ENCODE measurements at places on chromosomes 5 and 9.

GRCh38 chr5:73380710-73381589 lies 67.6 kb downstream of the FOXD1 start:
- no peak for DNase-seq

DNA sequence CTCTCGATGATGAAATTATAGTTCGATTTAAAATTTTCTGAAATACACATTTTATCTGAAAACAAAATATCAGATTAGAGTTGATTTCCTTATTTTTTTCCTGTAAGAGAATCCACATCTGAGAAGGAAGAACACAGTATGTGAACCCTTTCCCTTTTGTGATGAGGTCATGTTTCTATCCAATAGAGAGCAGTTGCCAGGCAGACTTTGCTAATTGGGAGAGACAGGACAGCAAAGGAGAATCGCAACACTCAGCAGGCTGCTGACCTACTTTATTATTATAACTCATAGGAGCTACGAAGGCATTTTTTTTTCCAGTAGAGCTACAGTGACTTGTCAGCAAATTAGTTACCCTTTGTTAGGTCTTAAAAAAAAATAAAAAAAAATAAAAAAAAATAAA lies 242.1 kb downstream of the HCN1 start:
- no peak for DNase-seq

DNA sequence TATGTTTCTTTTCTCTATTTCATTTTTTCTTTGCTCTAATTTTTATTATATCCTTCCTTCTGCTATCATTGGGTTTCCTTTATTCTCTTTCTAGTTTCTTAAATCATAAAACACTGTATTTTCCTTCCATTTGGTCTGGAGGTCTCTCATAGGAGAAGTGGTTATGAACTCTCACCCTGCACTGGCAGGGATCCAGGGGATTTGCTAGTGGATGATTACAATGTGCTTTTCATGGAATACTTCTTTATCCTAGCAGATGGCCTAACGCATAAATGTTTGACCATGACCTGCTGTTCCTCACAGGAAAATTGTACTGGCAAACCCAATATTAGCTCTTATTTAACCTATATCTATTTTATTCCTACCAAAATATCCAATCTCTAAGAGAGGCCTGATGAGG lies 31.5 kb upstream of the SGCD start:
- no peak for DNase-seq

DNA sequence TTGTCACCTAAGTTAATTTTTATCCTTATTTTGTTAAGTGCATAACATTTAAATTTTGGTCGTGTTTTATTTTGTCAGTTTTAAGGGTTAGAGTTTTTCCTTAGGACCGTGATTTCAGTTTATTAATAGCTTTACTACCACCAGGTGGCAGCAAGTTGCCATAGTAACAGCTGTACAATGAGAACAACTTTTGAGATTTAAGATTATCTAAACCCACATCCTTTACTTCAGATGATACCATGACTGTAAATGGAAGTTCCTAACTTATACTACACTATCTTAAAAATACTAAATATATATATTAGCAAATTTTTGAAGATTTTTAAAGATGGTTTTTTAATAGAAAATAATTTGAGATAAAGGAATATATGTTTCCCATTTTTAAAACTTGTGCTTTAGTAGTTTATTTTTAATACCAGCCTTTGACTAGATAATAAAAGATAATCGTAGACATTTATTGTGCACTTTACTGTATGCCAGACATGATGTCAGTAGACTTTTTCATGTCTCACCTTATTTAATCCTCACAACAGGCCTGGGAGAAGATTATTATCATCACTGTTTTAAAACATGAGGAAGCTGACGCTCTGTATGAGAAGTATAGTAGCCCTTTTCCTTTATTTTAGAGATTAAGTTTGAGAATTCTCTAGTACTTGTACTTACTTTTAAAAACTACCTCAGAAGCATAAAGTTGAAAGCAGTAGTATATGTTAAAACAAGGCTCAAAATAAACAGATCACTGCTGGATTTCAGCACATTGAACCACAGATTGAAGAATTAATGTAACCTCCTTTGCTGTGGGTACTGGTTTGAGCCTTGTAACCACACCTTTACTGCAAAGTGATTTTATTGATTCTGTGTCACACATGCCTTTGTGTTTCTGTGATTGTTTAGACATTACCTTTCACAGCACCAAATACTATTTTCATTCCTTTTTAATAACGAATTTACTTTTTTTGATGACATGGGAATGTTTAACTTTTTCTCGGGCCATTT lies 27.5 kb downstream of the SREK1 start:
- DNase-seq, result peak; percentile 48

Data from central memory CD8-positive, alpha-beta T cell (primary cell).